CD8-positive, alpha-beta memory T cell (primary cell): ENCODE measurements at places on chromosomes 7 and 10.

DNA sequence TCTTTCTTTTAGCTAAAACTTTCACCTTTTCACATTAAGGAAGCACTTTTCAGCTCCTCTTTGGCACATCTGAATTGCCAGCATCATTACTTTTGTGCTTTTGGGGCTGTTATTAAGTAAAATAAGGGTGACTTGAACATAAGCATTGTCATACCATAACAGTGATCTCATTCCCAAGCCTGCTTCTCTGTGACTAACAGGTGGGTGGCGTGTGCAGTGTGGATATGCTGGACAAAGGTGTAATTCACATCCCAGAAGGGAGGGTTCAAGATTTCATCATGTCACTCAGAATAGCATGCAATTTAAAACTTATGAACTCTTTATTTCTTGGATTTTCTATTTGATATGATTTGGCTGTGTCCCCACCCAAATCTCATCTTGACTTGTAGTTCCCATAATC lies 517.4 kb upstream of the MKI67 start:
- no peak for DNase-seq

- DNase-seq: no peak
These were observed 103.5 kb downstream of the TBXAS1 start for GRCh38 chr7:139932531-139932930.

DNA sequence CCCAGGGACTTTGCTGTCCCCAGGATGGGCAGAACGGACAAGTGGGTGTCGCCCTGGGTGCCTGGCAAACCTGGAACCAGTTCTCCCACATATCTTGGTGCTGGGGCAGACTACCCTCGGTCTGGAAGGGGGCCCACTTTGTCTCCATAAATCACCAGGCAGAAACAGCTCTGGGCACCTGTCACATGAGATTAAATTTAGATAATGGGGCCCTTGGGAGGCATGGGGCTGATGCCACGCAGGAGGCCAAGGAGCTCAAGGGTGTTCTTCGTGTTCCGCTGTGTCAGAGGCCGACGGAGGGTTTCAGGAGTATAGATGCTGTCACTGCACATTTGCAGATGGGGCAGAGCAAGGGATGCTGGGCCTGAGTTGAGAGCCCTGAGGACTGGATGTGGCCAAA lies 72.7 kb downstream of the TMEM130 start:
- DNase-seq: no peak

GRCh38 chr10:88243836-88244730 lies 339.0 kb downstream of the RNLS start:
- no peak for DNase-seq

DNA sequence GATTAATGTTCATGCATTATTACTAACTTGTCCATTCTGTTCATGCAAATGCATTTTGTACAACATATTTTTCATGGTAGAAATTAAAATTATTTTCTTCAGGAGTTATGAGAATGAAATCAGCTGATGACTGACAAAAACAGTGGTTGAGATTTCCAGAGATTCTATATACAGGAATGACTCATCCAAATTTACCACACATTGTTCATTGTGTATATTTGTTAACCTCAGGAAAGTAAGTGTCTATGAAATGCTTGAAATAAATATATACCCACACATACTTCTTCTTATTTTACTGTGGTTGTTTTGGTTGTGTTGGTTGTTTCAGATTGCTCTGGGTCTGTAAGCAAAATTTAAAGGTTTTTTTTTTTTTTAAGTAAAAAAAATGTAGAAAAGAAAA lies 108.1 kb upstream of the SP8 start:
- DNase-seq: no peak

DNA sequence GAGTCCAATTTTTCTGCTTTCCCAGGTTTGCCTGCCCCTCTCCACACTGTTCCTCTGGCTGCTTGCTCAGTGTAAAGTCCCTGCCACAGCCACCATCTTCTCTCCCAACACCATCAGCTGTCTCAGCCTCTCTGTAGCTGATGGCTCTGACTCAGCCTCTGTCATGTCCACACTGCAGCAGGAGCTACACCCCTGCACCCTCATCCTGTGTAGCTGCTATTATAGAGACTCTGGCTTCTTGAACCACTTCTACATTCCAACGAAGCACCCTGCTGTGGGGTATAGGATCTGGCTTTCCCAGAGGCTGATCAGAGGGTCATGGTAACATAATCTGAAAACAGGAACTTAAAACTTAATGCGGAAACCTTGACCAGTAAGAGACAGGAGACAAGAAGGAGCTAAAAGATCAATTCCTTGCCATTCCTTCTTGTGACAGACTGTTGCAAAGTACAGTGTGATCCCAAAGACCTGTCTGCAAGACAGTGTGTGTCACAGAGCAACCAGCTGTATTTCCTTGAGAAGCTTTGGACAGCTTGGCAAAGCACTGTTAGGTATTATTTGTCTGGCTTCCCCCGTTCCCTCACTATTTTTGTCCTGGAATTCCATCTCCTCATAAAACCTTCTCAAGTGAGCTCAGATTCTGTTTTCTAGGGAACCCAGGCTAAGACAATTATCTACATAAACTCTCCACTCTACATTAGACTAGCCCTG lies 42.3 kb downstream of the NRCAM start:
- DNase-seq: no peak

DNA sequence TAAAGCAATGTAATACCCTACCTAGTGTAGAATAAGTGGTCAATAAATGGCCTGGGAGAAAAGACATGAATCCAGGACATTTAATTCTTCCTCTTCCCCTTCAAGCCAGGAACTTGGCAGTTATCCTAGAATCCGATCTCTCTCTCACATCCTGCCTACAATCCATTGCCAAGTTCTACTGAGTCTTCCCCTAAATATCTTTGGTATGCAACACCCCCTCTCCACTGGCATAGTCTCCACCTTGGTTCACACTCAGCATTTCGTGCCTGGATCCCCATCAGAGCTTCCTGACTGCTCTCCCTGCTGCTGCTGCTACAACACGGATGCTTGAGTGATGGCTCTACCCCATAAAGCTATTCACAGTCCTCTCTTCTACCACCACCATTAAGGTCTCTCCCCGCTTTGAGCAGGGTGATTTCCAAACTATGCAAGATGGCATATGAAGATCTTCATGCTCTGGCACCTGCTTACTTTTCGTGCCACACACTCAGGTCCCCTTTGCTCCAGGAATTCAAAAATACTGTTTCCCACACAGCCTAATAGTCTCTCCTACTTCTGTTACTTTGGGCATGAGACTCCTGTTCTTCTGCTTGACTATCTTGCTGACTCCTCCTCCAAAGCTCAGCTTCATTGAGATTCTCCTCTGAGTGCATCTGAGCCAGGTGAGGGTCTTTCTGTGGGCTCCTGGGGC lies 4.8 kb downstream of the ANK3 start:
- no peak for DNase-seq

DNA sequence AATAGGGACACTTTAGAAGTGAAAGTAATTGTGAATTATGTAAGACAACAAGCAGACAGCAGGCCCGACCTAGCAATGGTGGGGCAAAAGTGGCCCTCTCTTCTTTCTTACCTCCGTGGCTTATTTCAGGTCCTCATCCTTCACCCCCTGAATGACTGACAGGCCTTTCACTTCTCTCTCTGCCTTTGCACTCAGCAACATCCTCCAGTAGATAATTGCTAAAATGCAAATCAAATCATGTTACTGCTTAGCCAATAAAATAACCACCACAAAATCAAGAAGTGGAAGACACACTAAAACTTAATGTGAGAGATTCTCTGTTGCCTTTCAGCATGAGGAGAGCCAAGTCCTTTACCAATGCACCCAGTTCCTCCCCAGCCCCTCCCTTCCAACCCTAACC lies 274.6 kb upstream of the ZNF32 start:
- no peak for DNase-seq

GRCh38 chr10:93752761-93753160 lies 5.0 kb upstream of the LGI1 start:
- no peak for DNase-seq

- no peak for DNase-seq
These were observed 57.8 kb upstream of the OPALIN start for GRCh38 chr10:96416643-96417042.

- DNase-seq: no peak
These were observed 166.2 kb downstream of the ZNF365 start for GRCh38 chr10:62540389-62540788.

DNA sequence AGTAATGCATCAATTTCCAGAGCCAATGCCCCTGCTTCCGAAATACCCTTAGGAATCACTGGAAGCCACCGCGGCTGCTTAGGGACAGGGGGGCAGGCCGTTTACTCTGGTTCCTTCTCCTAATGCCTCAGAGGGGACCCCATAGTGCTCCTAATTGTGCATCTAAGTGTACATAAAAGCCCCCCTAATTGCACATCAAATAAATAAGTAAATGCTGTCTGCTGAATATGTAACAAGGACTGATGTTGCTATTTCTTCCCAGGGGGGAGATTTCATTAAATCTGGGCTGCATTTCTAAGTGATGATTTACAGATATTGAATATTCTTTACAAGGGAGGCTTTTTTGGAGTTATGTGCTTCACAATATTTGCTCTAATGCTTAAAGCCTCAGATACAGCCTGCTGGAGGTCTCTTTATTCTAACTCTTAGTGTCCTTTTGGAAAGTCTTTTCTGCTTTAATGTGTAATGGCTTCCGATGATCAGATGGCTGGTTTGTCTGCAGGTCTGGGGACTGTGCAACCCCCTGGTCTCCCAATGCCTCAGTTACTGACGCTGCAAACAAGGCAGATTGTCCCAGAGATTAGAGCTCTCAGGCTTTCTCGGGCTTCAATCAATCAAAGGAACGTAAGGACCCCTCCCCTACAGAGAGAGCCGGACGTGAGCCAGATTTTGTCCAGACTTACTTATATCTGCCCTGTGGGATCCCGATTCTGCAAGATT lies 143.0 kb downstream of the PRPF18 start:
- DNase-seq: no peak

DNA sequence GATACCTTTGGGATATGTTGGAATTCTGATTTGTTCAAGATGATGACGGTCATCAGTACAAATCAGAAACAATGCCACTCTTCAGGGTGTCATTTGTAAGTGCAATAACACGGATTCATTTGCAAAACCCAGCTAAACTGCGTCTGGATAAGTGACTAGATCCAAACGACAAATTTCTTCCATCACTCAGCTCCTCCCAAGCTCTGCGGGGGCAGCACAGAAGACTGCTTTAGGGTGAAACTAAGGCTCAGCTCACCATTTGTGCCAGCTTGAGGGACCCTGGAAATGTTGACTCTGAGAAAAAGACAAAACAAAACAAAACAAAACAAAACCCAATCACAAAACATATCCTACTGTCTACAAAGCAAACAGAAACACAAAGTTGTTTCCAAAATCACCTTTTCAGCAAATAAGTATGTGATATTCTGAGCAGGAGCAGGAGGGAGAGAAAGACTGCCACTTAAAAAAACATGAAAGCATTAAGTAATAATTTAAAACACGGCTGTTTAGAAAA lies 8.0 kb downstream of the EVX1 start:
- no peak for DNase-seq

DNA sequence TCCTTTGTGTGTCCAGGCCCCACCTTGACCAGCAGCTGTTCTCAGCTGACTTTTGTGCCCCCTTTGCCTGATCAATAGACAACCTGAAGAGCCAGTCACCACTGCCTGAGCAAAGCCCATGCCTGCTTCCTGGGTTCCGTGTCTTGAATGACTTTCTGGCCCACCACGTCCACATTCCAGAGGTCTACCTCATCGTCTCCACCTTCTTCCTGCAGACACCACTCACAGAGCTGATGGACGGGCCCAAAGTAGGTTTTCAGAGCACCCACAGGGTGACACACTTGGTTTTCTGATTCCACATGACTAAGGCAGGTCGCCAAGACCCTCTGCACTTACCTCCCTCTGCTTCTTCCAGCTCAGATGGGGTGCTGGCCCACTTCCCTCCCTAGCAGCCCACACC lies 126.8 kb downstream of the WDFY4 start:
- no peak for DNase-seq

DNA sequence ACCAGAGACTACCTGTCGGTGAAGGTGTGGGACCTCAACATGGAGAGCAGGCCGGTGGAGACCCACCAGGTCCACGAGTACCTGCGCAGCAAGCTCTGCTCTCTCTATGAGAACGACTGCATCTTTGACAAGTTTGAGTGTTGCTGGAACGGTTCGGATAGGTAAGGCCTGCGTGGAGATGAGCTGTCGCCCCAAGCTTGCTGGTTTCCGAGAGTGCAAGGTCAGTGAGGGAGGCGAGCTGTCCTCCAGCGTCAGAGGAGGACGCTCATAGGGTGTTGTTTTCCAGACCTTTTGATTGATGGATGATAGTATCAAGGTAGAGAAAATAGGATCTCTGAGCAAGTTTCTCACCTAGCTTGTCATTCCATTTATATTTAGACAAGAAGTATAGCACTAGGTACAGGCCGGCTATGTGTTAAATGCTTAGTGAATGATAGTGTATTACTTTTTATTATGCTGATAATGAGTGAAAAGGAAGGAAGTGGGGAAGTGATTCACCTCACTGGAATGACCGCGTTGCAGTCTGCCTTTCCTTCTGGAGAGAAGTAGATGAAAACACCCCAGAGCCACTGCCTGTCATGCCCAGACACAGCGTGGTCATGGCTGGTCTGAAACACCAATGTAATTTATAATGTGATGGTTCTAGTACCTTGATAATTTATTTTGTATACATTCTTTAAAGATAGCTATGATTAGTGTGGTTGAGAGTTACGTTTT lies 33.9 kb downstream of the BNIP3 start:
- DNase-seq: no peak

DNA sequence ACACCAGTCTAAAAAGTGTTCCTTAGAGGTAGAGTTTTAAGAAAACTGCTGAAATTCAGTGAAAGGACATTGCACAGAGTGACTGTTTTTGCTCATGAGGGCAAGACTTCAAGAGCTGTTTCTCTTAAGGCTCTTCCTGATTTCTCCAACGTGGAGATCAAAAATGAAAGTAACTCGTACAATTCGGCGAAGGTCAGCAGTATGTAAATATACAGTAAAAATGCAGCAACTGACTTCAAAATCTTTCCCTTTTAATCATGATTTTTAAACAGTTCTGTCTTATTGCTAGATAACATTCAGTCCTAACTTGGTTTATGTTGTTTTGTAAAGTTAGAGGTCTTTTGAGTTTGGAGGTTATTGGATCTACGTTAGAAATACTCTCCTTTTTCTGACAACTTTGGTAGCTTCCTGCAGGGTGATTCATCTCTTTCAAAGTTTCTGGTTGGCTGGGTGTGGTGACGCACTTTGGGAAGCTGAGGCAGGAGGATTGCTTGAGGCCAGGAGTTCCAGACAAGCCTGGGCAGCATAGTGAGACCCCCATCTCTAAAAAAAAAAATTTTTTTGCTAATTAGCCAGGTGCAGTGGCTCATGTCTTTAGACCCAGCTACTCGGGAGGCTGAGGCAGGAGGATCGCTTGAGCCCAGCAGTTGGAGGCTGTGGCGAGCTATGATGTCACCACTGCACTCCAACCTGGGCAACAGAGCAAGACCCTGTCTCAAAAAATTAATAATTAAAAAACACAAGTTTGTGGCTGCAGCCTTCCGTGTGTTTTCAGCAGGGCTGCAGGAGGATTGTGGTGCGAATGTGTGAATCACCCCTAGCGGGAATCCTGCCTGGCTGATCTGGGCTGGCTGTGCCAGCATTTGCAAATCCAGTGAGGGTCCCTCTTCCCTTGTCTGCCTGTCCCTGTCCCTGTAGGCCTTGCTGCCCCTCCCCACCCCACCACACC lies 29.2 kb upstream of the AP5Z1 start:
- DNase-seq: no peak

- DNase-seq: no peak
These were observed at the start of gene FEZF1 for GRCh38 chr7:122304319-122304975. Gene FEZF1, minus strand, starts transcription at chr7:122304750. Its CDS starts 313 bp downstream, at chr7:122304437.
